AG08396 (cell line): ENCODE measurements at places on chromosomes 4 and X.

DNA sequence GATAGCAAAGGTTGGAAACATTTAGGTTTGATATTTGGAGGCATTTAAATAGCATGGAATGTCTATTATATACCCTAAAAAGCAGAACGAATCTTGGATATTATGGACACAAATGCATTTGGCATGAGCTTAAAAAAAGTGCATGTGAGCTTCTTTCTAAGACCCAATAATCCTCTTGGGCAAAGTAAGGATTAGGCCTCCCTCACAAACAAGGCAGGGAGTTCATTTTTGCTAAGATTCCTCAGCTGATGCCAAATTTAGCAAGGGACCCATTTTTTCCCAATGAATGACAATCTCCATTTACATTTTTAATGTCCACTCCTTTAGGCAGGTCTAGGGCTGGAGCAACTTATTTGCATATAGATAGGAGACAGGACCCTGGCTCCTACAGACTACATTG, 199.8 kb downstream of the SOWAHB start:
- no peak for DNase-seq

DNA sequence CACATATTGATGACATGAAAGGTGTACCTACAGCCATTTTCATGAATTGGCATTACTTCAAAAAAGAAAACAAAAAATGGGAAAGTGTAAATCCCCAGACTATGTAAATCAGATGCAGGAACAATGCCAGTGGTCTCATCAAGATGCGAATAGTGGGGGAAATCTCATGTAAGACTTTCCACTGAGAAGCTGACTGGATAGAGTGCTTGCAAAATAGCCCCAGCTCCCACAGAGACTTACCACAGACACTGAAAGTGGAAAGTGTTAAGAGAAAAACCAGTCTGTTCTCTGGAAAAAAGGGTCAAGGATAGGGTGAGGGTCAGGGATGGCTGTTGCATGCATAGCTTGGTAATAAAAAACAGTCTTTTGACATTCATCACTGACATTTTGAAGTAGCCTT, 73.2 kb upstream of the ARMCX2 start:
- no peak for DNase-seq

- DNase-seq, result no peak
Observed at GRCh38 chrX:94051926-94052325, 377.9 kb downstream of the FAM133A start.

DNA sequence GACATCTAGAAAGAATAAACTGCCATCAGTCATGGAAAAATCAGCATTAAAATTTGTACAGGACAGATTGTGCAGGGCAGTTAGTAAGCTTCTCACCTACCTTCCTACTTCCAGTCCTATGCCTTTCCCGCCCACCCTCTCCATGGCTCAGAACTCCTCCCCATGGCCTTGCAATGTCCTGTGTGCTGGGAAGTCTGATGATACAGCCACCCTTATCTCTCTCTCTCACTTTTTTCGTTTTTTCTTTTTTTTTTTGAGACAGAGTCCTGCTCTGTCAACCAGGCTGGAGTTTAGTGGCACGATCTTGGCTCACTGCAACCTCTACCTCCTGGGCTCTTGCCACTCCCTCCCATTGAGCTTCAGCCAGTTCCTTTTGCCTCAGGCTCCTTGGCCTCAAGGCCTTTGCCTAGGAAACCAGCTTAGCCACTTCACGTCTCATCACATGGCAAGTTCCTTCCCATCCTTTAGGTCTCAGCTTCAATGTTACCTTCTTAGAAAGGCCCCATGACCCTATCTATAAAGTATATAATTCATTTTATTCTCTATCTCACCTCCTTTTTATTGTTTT, 259.7 kb downstream of the NKX6-1 start:
- DNase-seq, result no peak

GRCh38 chr4:110357521-110357920, 118.4 kb upstream of the ENPEP start:
- DNase-seq, result no peak

- no peak for DNase-seq
Observed at GRCh38 chr4:38086849-38087226, 126.6 kb downstream of the PTTG2 start.

- no peak for DNase-seq
Observed at GRCh38 chrX:96833333-96833732, 50.4 kb upstream of the RPA4 start.

- peak; percentile 40 for DNase-seq
Observed at GRCh38 chr4:19711871-19712270, 539.8 kb upstream of the SLIT2 start.

DNA sequence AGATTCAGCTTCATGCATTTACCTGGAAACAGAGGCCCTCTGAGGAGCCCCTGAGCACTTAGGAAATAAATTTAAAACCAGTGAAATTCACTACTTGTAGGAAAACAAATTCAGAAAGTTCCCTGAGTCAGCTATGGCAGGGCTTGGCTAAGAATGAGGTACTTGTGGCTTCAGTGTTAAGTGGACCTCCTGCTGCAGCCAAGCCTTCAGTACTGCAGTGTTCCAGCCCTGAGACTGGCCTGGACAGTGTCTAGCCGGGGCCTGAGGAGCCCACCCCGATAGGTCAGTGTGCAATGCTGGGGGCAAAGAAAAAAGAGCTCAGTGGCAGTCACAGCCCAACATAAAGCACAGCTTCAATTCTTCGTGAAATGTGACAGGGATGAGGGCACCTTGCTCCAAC, 41.9 kb downstream of the F11 start:
- no peak for DNase-seq

DNA sequence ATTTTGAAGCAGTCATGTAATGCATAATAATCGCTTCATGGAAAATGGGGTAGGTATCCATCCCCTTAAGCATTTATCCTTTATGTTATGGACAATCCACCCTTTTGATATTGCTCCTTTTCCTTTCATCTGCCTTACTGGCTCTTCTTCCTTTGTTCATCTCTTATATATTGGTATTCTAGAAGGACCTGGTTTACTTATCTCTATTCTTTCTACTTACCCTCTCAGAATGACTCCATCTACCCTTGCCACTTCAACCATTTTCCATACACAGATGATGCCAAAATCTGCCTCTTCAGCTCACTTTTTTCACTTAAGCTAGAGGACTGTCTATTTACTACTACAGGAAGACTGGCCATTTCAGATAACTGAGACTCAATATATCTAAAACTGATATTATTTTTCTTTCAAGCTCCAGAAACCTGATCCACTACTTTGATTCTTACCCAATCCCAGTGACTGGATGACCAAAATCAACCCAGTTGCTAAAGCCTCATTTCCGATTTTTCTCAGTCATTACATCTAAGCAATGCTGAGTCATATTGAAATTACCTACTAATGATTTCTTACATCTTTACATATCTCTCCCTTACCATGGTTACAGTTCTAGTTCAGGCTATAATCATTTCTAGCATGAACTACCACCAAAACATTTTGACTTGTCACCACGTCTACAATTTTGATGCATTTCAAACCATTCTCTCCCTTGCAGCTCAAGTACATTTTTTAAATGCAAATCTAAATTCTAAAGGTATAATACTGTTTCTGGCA, 93.7 kb downstream of the FAAH2 start:
- no peak for DNase-seq

GRCh38 chr4:87044511-87045233, 109.9 kb downstream of the AFF1 start:
- no peak for DNase-seq

DNA sequence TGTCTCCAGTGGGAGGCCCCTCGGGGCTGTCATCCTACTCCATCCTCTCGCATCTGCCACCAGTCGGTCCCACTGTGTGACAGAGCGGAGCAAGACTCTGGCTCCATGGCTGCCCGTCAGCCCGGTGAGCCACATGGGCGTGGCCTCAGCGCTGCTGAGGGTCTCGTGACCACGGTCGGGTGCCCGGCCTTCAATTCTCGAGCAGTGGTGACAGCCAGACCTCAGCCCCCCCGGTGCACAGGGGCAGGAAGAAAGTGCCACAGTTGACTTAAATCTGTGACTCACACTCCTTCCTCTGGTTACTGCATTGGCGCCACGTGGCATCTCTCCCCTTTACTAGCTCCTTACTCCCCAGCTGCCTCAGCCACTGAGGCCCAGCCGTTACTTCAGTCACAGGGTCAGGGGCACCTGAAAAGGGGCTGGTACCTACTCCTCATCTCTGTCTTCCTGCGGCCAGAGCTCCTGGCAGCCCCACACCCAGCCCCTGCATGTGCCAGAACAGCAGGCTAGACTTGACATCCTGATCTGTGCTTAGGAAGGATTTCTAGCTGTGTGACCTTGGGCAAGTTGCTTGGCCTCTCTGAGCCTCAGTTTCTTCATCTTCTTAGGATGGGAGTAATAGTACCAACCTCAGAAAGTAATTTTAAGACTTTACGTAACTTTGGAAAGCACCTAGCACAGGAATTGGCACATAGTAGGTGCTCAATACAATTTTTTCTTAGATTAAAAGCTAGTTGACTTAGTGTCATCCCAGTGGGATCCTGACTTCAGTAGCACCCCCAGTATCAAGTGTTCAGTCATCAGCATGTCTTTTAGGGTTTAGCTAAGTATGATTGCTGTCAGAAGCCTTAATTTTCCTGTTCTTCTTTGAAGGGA, 66.1 kb downstream of the TNIP2 start:
- DNase-seq, result no peak

GRCh38 chr4:6504900-6505496, 32.6 kb upstream of the PPP2R2C start:
- no peak for DNase-seq

DNA sequence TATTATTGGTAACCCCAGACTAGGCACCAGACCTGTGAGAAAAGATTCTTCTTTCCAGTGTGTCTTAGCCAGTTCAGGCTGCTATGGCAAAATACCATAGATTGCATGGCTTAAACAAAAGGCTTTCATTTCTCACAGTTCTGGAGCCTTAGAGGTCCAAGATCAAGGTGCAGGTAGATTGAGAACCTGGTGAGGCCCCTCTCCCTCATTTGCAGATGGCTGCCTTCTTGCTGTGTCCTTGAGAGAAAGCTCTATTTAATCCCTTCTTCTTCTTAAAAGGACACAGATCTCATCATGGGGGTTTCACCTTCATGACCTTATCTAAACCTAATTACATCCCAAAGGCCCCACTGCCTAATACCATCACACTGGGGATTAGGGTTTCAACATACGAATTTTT, 3.5 kb upstream of the PDLIM3 start:
- no peak for DNase-seq

DNA sequence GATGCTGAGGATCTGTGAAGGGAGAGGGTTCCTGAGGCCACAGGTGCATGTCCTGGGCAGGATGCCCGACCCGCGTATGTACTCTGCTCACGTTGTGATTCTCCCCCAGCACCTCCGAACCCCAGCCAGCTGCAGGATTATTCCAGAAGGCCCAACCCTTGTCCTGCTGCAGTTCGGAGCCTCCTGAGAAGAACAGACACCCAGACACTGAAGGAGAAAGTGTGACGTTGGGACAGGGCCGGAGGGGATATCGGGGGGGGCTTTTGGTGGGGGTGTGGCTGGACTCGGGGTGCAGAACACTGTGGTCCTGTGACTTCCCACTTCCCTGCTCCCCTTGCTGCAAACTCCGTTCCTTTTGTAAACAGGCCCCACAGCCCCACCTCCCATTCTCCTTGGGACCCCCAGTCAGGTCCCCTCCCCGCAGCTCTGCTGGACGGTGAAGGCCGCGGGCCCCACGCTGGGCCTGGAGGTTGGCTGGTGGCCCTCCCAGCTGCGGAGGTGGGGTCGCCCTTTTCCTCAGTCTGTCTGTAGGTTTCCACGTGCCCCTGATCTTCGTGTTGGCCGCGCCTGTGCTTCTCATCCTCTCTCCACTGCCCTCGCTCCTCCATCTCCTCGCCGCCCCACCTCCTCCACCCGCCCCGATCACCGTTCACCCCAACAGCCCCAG, 83.0 kb upstream of the ADRA2C start:
- DNase-seq, result no peak

- no peak for DNase-seq
Observed at GRCh38 chrX:14832586-14832985, 40.3 kb downstream of the FANCB start.

GRCh38 chrX:5870238-5870637, 358.4 kb downstream of the NLGN4X start:
- no peak for DNase-seq

GRCh38 chr4:20997886-20998285, 297.6 kb downstream of the PACRGL start:
- DNase-seq, result no peak

- DNase-seq, result no peak
Observed at GRCh38 chr4:86976801-86977485, 42.1 kb downstream of the AFF1 start.

- peak; percentile 17 for DNase-seq
Observed at GRCh38 chrX:63350465-63350877, 661 bp downstream of the SPIN4 start.

GRCh38 chr4:106245176-106245575, 70.8 kb downstream of the TBCK start:
- DNase-seq, result no peak

- no peak for DNase-seq
Observed at GRCh38 chr4:105996845-105997244, 101.6 kb downstream of the NPNT start.

DNA sequence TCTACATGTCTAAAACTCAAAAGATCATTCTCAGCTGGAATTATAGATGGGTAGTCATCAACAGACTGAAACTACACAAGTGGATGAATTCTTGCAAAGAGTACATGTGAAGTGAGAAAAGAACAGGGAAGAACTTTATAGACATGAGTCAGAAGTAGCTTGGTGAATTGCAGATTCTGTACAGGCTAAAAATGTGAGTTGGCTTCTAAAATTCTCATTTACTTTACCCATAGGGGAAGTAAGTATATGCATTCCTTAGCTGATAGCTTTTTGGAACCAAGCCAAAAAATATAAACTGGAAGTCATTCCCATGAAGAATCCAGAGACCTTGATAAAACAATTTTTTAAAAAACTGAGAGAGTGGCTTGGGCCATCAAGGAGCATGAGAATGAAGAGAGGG, 584.2 kb upstream of the FTHL17 start:
- DNase-seq, result no peak

- no peak for DNase-seq
Observed at GRCh38 chrX:131955099-131955777, 67.9 kb upstream of the STK26 start.

GRCh38 chrX:1598876-1599790, 7.7 kb downstream of the AKAP17A start:
- no peak for DNase-seq

GRCh38 chrX:43718956-43719355, 62.9 kb downstream of the MAOA start:
- no peak for DNase-seq

DNA sequence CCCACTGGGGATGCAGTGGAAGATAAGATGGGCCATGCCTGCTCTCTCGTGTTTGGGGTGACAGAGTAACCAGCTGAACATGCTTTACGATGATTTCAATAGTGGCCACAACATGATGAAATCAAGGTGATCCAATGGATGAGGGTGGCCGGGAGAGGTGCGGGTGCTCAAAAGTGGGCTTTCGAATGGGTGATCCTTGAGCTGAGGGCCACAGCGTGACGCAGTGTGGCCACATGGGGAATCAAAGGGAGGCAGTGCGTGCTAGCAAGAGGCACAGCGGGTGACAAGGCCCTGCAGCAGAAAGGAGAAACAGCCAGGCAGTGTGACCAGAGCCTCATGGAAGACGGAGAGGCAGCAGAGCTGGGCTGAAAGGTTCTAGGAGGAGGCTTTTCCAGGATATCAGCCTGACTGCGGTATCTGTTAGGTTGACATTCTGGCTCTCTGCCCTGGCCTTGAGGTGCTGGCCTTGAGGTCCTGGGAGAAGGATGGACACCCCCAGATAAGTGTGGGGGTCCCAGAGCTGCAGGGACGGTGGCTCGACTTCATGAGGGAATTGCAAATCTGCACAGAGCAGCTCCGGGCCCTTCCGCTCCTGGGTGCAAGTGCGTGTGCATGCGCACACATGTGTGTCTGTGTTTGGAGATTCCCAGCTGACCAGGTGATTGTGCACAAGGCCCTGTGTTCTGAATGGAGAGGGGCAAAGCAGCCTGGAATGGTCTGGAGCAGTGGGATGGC, 38.0 kb upstream of the GPR78 start:
- no peak for DNase-seq
